ENCODE measurements at places on chromosomes 13 and 19. TPM values are rescaled to one million over a fixed set of nuclear protein-coding genes. Genes with fewer than 3 reads are reported as not detected.

DNA sequence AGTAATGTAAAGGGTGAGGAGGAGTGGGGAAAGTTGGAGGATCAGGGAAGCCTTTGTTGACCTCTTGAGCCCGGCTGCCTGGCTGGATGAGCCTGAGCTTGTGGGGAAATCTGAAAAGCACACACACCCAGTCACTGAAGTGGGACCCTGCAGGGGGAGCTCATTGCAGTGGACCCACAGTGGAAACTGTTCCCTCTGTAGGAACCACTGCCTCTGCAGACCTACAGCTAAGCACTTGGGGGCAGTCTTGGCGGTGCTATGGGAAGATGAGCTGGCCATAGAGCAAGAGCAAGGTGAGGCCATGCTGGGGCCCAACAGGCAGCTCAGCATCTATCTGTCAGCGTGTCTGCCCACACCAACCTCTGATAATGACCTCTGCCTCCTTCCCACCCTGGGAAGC is 294.8 kb downstream of the TSHZ3 start:
- DNase-seq, result peak; percentile 16
- no peak overlapping the region for H3K4me3 ChIP-seq
- H3K27ac ChIP-seq, result no peak overlapping the region
- H3K27me3 ChIP-seq, result no peaks in the 10 kb centered on the region
- no peaks in the 10 kb centered on the region for H3K36me3 ChIP-seq
- H3K4me1 ChIP-seq, result no peaks in the 10 kb centered on the region

Gene TNNT1
- total RNA-seq, result 18.0 TPM

GRCh38 chr19:33467851-33468250 is 53.7 kb downstream of the PEPD start:
- H3K4me3 ChIP-seq, result no peak overlapping the region
- no peaks in the 10 kb centered on the region for H3K27me3 ChIP-seq
- no peaks in the 10 kb centered on the region for H3K4me1 ChIP-seq
- peaks cover 2% of the 10 kb centered on the region for H3K36me3 ChIP-seq

DNA sequence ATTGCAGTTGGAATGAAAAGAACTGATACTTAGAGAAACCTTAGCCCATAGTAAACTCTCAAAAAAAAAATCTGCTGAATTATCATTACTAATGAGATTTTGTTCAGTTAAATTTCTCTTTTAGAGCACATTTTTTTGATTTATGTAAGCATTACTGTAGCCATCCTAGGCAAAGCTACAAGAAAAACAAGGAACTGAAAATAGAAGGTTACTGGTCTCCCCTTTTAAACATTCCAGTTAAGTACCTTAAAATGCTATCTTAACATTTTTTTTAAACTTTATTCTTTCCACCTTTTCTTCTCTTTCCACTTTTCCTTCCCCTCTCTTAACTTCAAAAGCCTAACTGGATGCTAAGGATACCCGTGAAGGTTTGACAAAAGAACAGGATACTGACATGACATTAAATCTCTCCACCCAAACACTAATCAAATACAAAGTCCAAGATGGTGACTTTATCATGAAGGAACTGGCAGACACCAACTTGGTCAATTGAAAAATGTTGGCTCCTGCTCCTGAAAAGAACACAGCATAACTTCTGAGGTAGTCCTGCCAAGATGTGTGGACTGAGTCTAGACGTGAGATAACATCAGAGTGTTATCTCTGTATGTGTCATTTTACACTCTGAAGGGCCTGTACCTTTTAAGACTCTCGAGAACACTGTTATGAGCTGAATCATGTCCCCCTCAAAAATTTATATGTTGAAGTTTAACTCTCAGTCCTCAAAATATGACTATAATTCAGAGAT is 29.5 kb upstream of the SACS start:
- H3K4me3 ChIP-seq, result no peak overlapping the region
- DNase-seq, result no peak
- H3K27me3 ChIP-seq, result no peaks in the 10 kb centered on the region
- H3K36me3 ChIP-seq, result no peaks in the 10 kb centered on the region
- peaks cover 9% of the 10 kb centered on the region for H3K4me1 ChIP-seq

Measured in Caco-2 (cell line).